Right atrium auricular region (tissue), 2 donors: ENCODE measurements at places on chromosomes 3 and 15.

DNA sequence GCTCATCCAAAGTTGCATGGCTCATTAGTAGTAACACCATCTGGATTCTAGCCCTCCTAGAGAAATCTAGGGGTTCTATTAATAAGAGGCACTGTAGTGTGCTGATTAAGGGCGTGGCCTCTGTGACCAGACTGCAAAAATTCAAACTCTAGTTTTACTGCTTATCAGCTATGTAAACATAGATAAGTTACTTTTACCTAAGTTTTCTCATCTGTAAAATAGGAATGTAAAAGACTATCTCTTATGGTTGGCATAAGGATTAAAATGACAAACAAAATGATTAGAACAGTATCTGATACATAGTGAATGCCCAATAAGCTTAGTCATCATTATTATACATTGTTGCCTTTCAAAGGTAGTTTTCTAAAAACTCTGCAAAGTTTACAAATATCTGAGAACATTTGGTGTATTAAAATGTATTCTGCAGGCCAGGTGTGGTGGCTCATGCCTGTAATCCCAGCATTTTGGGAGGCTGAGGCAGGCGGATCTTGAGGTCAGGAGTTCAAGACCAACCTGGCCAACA is 4.5 kb downstream of the PTX3 start:
- DNase-seq: no peak

- DNase-seq: no peak
Measured at GRCh38 chr3:185366913-185367312, 4.0 kb downstream of the MAP3K13 start.

DNA sequence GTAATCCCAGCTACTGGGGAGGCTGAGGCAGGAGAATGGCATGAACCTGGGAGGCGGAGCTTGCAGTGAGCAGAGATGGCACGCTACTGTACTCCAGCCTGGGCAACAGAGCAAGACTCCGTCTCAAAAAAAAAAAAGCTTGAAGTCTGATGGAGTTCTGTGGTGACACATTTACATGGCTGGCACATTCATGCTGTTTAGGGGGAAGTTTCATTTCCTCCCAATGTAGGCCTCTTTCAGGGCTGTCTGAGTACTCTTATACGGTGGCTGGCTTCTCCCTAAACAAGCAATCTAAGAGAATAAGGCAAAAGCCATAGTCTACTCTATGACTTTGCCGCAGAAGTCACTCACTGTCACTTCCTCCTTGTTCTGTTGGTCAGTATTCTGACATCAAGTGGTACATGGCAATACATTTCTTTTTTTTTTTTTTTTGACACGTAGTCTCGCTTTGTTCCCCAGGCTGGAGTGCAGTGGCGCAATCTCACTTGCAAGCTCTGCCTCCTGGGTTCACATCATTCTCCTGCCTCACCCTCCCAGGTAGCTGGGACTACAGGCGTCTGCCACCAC is 41.2 kb downstream of the OIP5 start:
- DNase-seq: no peak

DNA sequence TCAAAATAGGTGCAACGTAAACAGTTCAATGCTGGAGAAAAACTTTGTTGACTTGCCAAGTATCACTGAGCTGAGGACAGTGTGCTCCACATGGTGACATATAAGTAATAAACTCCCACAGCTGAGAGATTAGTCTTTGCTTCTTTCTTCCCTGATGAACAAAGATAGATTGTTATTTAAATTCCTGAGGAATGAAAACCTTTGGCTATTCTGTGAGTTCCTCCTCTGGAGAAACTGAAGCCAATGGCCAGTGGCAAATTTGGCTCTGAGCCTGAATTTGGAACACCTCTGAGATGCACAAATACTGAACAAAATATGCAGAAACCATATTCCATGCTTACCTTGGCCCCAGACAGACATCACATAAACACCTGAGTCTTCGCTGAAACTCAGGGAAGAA is 63.3 kb downstream of the RPL22L1 start:
- no peak for DNase-seq

GRCh38 chr3:9902372-9903237 is at the start of gene IL17RE:
IL17RE (plus strand) TSS chr3:9902848; CDS start chr3:9902933, 85 bp downstream.
- DNase-seq: no peak
